ENCODE measurements at places on chromosomes 6 and 20.

DNA sequence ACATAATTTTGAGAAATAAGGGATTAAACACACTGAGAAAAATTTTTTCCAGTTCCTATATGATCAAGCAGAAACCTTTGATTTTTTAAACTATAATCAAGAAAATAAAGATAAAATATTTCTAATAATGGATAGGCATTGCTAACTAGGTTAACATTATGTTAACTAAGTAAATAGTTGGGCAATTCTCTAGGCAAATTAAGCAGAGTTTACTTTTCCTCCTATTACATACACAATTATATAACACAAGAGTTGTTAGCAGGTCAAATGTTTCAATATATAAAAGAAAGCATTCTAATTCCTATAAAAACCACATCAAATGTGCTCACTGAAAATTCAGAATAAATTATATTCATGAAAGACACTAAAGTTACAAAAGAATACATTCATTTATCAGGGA lies 191.7 kb downstream of the GMDS start:
- DNase-seq, result no peak

DNA sequence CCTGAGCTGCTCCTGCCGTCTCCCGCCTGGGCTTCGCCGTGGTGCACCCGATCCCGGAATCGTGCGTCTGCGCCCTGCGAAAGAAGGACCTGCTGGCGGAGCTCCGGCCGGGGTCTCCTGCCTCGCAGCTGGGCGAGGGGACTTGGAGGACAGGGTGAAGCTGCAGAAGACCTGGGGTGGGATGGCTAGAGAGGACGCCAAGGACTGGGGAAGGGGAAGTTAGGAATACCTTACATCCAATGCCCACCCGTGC lies 150.2 kb downstream of the PRL start:
- no peak for DNase-seq

DNA sequence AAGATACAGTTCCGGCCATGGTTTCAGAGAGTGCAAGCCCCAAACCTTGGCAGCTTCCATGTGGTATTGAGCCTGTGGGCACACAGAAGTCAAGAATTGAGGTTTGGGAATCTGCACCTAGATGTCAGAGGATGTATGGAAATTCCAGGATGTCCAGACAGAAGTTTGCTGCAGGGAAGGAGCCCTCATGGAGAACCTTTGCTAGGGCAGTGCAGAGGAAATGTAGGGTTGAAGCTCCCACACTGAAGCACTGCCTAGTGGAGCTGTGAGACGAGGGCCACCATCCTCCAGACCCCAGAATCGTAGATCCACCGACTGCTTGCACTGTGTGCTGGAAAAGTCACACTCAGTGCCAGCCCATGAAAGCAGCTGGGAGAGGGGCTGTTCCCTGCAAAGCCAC lies 267.5 kb downstream of the OGFRL1 start:
- no peak for DNase-seq

DNA sequence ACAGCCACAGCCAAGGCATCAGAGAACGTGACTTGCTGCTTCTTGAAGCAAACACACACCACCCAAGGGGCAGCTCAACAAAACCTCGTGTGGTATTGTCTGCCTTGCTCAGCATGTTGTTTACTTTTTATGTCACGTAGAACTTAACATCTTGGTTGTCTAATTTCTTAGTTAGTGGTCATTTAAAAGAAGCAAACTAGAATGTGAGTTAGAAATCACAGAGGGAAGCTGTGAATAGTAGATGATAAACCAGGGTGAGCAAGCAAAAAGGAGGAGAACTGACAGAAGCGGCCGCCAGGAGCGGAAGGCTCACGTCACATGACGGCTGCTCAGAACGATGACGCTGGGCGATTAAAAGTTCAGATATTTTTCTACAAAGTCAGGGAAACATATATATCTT lies 51.5 kb upstream of the KIF25 start:
- DNase-seq, result no peak

DNA sequence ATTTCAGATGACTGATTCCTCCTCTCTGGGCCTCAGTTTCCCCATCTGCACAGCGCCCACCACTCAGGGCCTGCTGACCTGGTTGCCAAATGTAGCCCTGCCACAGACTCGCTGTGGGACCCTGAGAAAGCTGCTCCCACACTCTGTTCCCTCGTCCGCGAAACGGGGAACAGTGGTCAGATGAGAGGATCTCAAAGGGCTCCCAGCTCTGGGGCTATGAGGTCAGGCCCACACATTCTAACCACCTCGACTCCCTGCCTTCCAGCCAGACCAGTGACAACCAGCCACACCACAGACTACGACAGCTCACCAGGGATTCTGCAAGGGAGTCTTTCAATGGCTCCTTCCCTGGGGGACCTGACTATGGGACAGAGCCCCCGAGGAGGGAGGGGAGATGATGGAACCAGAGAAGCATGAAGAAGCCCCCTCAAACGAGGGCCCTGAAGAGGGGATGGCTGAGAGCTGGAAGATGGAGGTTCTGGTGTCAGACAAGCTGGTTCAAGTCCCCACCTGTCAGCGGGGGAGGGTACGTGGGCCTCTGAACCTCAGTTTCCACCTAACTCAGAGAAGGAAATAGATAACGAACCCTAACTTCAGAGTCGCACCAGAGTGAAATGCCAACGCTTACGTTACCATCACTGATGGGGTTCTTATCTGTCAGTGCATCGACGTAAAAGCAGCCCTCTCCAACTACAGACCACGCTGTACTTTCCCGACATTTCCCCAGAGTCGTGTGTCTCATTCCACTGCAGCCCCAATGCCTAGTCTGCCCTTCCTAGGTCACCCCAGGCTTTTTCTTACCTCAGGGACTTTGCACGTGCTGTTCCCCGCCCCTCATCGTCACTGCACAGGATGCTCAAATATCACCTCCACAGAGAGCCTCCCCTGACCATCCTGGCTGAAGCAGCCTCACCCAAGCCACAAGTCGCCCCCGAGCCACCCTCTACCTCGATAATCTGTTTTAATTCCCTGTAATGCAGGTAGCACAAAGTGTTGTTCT lies 60.5 kb downstream of the PREX1 start:
- no peak for DNase-seq

DNA sequence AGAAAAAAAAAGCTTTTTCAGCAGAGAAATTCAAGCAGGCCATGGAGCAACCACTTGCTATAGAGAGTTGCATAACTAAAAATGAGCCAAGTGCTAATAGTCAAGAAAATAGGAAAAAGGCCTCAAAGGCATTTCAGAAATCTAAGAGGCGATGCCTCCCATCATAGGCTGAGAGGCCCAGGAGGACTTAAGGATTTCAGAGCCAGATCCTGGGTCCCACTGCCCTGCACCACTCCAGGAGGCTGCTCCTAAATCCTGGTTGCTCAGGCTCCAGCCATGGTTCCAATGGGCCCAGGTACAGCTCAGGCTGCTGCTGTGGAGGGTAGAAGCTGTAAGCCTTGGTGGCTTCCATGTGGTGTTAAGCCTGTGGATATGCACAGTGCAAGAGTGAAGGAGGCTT lies 5.5 kb downstream of the ZNF391 start:
- DNase-seq, result no peak

- DNase-seq, result no peak
Measured at GRCh38 chr6:105019285-105019684, 62.4 kb downstream of the LIN28B start.
